SJCRH30 (cell line): ENCODE measurements at places on chromosomes 5 and 9.

DNA sequence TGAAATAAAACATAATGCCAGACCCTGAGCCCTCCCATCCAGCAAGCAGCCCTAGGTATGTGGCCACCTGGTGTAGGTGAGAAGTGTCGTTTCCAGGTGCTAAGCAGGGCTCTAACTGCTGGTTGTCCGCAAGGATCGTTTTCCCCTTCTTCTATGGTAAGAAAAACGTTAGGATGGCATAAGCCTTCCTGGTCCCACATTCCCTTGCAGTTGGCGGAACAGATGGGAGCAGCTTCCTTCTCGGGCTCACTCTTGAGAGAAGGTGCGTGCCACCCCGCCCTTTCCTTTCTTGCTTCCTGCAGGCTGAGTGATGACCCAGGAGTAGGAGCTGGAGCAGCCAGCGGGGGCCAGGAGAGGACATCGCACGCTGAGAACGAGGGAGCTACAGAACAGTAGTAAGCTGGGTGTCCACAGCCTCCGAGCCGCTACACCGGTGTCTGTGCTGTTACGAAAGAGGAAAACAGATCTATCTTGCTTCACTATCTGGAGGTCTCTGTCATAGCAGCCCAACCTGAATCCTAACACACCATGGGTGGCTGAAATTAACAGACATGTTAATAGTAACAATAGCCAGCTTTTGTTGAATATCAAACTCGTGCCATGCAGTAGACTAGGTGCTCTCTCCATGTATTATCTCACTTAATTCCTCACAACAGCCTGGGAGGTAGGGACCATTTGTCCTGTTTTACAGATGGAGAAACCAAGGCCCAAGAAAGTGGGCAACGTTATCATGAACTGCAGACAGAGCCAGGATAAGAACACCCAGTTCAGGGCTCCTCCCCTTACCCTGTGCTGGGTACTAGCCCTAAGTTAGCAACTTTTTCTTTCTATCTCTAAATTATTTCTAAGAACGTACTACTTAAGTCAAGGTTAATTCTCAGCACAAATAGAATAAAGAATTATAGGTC lies 139.8 kb downstream of the COL23A1 start:
- no peak overlapping the region for H3K4me3 ChIP-seq
- H3K27ac ChIP-seq = no peak overlapping the region
- no peaks in the 10 kb centered on the region for H3K36me3 ChIP-seq
- no peaks in the 10 kb centered on the region for H3K4me1 ChIP-seq

DNA sequence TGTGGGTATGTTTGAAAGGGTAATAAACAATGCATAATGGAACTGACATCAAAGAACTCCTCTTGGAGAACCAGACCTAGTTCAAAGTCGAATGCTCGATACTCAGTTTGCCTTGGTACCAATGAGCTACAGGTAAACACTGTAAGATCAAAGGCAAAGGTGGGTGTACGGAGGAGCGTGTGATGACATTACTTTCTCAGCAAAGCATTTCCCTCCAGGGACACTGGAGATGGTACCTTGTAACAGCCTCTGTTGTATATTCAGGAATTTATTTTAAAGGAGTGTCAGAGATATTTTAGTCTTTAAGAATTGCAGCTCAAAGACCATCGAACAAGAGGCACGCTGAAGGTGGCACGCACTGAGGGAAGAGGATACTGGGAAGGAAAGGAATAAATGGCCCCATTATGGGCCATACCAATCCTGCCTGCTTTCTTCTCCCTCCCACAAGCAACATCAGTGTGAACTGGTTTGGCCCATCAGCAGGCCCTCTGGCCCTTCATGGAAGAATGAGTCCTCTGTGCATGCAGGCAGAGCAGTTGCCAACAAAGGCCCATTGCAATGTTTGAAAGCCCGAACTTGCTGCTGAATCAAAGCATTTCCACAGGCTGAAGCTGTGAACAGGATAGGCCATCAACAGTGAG lies 410.2 kb downstream of the ACTL7B start:
- H3K36me3 ChIP-seq = no peaks in the 10 kb centered on the region
- H3K4me1 ChIP-seq = no peaks in the 10 kb centered on the region; the same call in 1 of the 2 replicates
- no peak overlapping the region for H3K4me3 ChIP-seq
- H3K27ac ChIP-seq = no peak overlapping the region

- H3K4me1 ChIP-seq = no peaks in the 10 kb centered on the region
- DNase-seq = no peak
- 0 out of 2 replicates have a peak, but pooled peaks cover 3% of the 10 kb centered on the region for H3K27me3 ChIP-seq
Observed at GRCh38 chr5:163410505-163410904, 26.9 kb upstream of the CCNG1 start.

GRCh38 chr5:170532935-170533334 lies 29.1 kb downstream of the KCNIP1 start:
- H3K36me3 ChIP-seq = no peaks in the 10 kb centered on the region
- H3K4me3 ChIP-seq = no peak overlapping the region
- no peaks in the 10 kb centered on the region for H3K27me3 ChIP-seq
- H3K27ac ChIP-seq = no peak overlapping the region
- H3K4me1 ChIP-seq = no peaks in the 10 kb centered on the region

GRCh38 chr5:35671541-35672295 lies 54.1 kb downstream of the SPEF2 start:
- H3K4me1 ChIP-seq = no peaks in the 10 kb centered on the region
- H3K36me3 ChIP-seq = no peaks in the 10 kb centered on the region
- no peak overlapping the region for H3K27ac ChIP-seq
- no peaks in the 10 kb centered on the region for H3K27me3 ChIP-seq
- DNase-seq = no peak
- no peak overlapping the region for H3K4me3 ChIP-seq

DNA sequence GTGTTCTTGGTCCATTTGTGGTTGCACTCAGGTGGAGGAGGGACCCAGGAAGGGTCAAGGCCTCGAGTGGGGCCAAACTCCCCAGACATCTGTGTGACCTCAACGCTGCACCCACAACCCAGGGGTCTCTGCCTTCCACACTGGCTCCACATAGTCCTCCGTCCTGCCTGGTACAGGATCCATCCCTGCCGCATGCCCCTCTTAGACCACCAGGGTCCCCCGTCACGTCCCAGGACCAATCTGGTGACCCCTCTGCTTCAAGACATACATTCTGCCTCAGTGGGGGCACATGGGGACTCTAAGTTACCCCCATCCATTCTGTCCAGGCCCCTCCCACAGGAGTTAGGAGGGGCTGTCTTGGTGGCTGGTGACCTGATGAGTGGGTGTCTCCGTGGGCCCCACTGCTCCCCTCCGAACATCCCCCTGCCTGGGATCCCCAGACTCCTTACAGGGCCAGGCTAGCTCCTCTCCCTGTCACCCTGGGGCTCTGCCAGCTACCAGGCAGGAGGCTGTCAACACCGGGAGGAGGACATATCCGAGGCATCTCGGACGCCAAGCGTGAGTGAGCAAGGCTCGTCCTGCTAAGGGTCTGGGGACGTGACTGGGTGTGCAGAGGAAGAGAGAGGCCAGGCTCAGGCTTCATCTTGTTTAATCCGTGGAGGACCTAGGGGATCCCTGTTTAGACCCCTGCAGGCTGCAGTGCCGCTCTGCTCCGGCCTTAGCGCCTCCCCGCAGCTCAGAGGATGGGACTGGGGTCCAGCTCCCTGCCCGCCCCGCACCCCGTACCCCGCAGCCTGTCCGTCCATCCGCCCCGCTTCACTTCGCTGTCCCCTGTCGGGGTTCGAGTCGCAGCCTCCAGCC lies 32.3 kb downstream of the TSPAN17 start:
- no peaks in the 10 kb centered on the region for H3K36me3 ChIP-seq
- H3K27ac ChIP-seq = no peak overlapping the region
- DNase-seq = no peak
- no peak overlapping the region for H3K4me3 ChIP-seq
- peaks cover 8% of the 10 kb centered on the region; the same call in 1 of the 2 replicates for H3K27me3 ChIP-seq
- no peaks in the 10 kb centered on the region for H3K4me1 ChIP-seq

GRCh38 chr5:124650951-124651662 lies 95.3 kb downstream of the ZNF608 start:
- no peaks in the 10 kb centered on the region for H3K27me3 ChIP-seq
- no peaks in the 10 kb centered on the region for H3K36me3 ChIP-seq
- peaks cover 46% of the 10 kb centered on the region for H3K4me1 ChIP-seq
- H3K27ac ChIP-seq = peak overlapping the region; percentile 86
- peak; percentile 87 for DNase-seq
- H3K4me3 ChIP-seq = peak overlapping the region; percentile 63

DNA sequence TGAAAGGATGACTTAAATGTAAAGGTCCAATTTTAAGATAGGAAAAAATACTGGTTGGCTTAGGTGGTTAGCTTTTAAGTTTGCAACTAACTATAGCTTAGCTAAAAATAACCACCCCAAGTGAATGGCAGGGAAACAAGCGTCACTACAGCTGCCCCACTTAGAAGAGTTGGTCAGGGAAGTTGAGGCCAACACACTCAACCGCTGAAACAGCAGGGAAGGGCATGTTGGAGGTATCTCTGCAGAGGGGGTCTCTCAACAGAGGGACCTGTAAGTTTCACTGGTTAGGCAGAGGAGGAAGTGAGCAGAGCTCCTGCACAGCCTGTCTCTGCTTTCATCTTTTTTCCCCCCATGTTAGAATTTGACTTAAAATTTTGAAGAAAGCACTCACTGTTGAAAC lies 75.3 kb downstream of the LHFPL2 start:
- no peak for DNase-seq
- no peak overlapping the region for H3K27ac ChIP-seq
- H3K4me1 ChIP-seq = peaks cover 16% of the 10 kb centered on the region
- H3K27me3 ChIP-seq = no peaks in the 10 kb centered on the region

DNA sequence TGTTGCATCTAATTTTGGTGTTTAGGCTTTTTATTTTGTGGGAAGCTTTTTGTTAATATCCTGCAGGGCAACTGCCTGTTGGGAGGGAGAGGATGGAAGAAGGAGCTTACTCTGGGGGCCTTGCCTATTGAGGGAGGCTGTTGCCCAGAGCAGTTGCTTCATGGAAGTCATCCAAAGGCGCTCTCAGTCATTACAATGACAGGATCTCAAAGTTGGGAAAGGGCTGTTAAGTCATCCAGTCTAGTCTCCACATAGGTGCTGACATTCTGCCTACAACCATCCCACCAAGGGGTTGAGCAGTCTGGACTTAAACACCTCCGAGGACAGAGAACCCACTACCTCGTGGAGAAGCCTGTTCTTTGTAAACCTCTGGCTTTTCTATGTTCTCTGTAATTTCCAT lies 13.2 kb downstream of the SAP30L start:
- H3K36me3 ChIP-seq = peaks cover 21% of the 10 kb centered on the region
- no peak overlapping the region for H3K4me3 ChIP-seq
- DNase-seq = no peak
- no peaks in the 10 kb centered on the region for H3K4me1 ChIP-seq
- H3K27ac ChIP-seq = no peak overlapping the region
- no peaks in the 10 kb centered on the region for H3K27me3 ChIP-seq

DNA sequence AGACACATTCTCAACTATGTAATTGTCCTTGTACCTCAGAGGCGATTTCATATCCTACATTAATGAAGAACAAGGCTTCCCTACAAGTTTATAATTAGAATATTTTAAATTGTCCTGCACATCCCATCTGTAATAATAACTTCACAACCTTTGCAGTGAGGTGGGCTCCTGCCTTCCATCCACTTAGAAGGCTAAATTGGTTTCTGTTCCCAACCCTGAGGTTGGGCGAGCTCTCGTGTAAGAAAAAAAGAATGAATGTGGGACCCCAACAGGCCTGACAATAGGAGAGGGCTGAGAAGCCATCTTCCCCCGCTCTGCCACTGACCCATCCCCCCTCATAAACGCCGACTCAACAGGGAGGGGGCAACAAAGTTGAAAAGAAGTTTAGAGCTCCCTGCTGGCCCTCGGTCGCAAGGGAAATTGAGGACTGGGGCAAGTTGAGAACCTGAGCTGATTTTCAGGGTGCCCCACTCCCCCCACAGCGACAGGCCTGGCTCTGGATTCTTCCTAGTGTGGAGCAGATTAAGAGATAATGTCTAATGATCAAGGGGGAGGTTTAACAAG lies 9.4 kb downstream of the BARHL1 start:
- H3K27ac ChIP-seq = no peak overlapping the region
- H3K4me3 ChIP-seq = no peak overlapping the region
- no peaks in the 10 kb centered on the region for H3K27me3 ChIP-seq
- no peaks in the 10 kb centered on the region for H3K4me1 ChIP-seq
- no peak for DNase-seq

- peak overlapping the region; percentile 21; the same call in 1 of the 2 replicates for H3K27ac ChIP-seq
- DNase-seq = peak; percentile 17
- H3K4me3 ChIP-seq = peak overlapping the region; percentile 60
- H3K27me3 ChIP-seq = peaks cover 6% of the 10 kb centered on the region; the same call in 1 of the 2 replicates
- no peaks in the 10 kb centered on the region for H3K36me3 ChIP-seq
- H3K4me1 ChIP-seq = no peaks in the 10 kb centered on the region
Observed at GRCh38 chr5:67004730-67005350, 191.8 kb downstream of the CD180 start.
